ENCODE measurements at places on chromosomes 1 and 21.
A peak's percentile ranks its signal among the peaks of the same experiment; 100 is the strongest.

- peak; percentile 5 for DNase-seq
Observed at GRCh38 chr1:58515794-58516401, 30.6 kb downstream of the OMA1 start.

DNA sequence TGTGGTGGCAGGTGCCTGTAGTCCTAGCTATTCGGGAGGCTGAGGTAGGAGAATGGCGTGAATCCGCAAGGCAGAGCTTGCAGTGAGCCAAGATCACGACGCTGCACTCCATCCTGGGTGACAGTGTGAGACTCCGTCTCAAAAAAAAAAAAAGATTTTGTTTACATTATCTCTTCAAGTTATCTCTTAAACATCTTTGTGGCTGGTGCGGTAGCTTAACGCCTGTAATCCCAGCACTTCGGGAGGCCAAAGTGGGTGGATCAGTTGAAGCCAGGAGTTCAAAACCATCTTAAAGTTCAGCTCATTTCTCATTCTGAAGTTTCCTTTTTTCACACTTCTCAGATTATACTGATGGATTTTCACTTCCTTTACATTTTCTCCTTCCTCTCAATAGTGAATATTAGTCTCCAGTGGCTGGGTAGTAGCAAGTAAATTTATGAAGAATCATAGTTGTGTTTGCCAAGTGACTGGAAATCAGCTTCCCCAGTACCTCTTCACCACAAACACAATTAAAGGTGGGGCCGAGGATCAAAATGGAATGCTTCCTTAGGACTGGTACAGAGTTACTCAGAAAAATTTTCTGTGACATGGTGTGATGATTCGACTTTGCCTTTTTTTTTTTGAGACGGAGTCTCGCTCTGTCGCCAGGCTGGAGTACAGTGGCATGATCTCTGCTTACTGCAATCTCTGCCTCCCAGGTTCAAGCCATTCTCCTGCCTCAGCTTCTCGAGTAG is 13.8 kb downstream of the PIP5K1A start:
- no peak for DNase-seq

DNA sequence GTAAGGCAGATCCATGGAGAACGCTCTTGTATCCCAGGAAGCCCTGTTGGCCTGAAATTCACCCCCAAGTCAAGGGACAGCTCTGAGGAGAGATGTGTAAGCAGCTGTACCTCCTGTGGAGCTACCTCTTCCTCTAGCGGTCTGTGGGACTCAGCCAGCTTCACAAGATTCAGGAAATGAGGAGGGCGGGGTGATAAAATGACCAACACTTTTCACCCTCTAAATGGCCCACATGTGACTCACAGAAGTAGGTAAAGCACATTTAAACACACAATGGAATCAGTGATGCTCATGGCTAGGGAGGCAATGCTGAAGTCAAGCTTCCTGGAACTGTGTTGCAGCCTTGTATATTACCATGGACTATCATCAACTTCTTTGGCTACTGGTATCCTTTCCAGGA is at the start of gene SH2D1B:
TSS of gene SH2D1B (minus strand) at position 135 of the 400 bp plus-strand sequence. CDS start at position 15, 120 bp downstream.
- no peak for DNase-seq

- DNase-seq = no peak
Observed at GRCh38 chr1:244226435-244226834, 175.4 kb downstream of the ZBTB18 start.
